ENCODE measurements at places on chromosomes 12 and 14.

DNA sequence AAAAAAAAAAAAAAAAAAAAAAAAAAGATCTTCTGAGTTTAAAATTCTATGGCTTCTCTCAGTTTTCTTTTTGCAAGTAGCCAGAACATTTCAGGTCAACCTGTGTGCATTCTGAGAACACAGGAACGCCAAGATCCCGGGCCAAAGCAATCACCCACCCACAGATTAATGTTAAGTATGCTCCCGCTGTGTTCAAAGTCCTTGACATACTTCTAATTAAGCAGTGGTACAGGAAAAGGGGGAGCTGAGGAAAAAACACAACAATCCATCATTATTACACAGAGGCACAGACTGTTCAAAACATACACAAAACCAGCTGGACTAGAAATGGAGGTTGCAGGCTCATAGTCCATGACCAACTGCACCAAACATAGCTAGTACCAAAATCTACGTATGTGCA lies 2.8 kb downstream of the FBXO21 start:
- DNase-seq: no peak

DNA sequence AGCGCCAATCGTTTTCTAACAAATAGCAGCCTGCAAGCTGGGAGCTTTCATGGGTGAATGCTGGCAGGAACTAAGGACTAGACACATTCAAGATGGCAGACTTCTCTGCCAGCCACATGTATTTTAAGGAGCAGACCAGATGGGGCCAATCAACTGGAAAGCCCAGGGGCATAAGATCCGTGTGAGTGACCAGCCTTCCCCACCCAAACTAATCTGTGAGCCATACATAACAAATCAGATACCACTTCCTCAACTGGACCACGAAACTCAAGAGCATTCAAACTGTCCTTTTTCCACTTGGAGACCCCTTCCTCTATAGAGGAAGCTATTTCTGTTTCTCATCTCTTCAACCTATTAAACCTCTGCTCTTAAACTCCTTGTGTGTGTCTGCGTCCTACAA lies 9.7 kb downstream of the TCL1B start:
- DNase-seq: no peak

- no peak for DNase-seq
These were observed 18.4 kb downstream of the ANO6 start for GRCh38 chr12:45234139-45234865.

GRCh38 chr12:113837084-113837483 lies 129.0 kb downstream of the RBM19 start:
- DNase-seq: no peak

DNA sequence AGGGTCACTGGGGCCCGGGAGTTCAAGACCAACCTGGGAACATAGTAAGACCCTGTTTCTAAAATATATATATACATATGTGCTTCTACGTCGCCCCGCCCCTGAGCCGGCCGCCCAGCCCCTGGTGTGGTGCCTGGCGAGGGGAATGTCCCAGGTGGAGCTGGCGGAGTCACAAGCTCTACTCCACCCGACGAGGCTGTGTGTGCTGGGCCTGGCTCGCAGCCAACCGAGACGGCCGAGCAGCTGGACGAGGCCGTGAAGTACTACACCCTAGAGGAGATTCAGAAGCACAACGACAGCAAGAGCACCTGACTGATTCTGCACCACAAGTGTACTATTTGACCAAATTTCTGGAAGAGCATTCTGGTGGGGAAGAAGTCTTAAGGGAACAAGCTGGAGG lies 22.1 kb upstream of the ITPK1 start:
- no peak for DNase-seq

GRCh38 chr14:34796902-34797301 lies 78.3 kb downstream of the BAZ1A start:
- DNase-seq: no peak

- DNase-seq: no peak
These were observed 149.2 kb downstream of the ZFP36L1 start for GRCh38 chr14:68643673-68644072.

GRCh38 chr14:38409071-38409705 lies 153.3 kb upstream of the CLEC14A start:
- no peak for DNase-seq

- DNase-seq: no peak
These were observed 2.9 kb upstream of the AGAP2 start for GRCh38 chr12:57741413-57741789.

DNA sequence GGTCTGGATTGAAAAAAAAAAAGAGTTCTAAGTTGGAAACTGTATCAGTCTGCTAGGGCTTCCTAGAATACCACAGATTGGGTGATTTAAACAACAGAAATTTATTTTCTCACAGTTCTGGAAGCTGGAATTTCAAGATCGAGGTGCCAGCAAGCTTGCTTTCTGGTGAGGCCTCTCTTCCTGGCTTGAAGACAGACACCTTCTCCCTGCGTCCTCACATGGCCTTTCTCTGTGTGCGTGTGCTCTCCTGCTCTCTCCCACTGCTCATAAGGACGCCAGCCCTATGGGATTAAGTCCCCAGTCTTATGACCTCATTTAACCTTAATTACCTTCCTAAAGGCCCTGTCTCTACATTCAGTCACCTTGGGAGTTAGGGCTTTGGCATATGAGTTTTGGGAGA lies 215.5 kb downstream of the PIK3C2G start:
- DNase-seq: no peak

GRCh38 chr12:91746976-91747375 lies 398.7 kb downstream of the BTG1 start:
- DNase-seq: no peak

DNA sequence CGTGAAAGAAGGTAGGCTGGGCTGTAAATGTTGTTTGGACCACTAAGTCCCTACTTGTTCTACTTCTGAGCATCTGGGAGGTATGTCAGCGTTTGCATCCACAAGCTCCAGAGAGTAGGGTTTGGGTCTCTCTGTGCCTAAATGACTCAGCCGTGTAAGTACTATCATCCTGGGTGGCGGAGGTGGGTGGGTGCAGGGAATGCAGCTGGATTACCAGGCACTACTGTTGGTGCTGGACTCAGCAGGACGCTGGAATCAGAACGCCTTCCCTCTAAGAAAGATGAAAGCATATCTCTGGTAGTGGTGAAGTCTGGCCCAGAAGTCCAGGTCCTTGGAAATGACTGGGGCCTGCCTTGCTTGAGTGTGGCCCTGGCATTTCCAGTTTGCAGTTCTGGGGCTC lies 289.7 kb downstream of the PCNX1 start:
- no peak for DNase-seq

- DNase-seq: no peak
These were observed 32.0 kb upstream of the DLGAP5 start for GRCh38 chr14:55223364-55223763.

DNA sequence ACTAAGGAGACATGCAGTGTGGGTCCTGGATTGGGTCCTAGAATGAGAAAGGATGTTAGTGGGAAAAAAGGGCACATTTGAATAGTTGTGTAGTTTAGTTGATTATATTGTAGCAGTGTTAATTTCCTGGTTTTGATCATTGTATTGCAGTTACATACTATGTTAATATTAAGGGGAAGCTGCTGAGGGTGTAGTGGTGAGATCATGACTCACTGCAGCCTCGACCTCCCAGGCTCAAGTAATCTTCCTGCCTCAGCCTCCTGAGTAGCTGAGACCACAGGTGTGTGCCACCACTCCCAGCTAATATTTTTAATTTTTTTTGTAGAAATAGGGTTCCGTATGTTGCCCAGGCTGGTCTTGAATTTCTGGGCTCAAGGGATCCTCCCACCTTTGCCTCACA lies 21.7 kb downstream of the BORCS5 start:
- DNase-seq: no peak

DNA sequence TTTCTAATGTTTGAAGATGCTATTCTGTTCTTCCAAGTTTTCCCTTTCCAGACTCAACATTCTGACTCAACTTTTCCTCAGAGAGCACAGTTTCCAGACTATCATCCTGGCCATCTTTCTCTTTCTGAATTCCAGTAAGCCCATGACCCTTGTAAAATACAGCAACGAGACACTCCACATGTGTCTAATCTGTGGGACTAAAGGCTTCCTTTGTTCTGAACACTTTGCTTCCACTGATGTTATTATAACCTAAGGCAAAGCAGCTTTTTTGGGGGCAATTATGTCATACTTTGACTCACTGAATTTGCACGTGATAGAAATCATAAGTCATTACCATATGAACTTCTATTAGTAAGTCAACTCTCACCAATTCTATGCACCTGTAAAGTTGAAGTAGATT lies 6.3 kb upstream of the ART4 start:
- DNase-seq: no peak

DNA sequence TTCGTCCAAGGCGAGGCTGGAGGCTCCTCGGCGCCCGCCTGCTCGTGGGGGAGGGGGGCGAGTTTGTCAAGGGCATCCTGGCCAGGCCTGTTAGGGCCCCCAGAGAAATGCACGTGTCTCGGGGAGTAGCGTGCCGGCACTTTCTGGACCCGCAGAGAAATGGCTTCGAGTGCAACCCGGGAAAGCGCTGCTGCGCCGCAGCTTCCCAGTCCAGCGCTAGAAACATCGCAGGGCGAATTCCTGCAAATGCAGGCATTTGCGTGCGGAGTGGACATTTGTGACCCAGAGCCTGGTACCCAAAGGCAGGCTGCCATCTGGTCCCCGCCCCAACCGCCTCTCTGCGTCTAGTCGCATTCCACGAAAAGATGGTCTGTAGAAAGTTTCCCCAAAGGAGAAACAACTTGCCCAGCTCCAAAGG lies 756 bp downstream of the LGR5 start:
- no peak for DNase-seq

DNA sequence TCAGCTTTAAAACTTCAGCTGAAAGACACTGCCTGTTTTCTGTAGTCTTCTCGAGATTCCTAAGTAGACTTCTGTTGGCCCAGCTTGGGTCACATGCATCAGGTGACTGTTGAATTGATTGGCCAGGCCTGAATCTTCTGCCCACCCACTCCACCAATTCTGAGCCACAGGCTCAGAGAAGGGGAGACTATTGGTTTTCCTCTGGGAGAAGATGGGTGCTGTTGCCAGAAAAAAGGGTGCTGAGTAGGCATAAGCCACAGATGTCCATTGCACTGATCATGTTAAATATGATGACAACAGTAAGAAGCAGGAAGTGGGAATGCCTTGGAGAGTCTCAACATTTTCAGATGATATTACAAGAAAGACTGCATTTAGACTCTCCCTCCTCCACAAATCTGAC lies 6.8 kb upstream of the SPTLC2 start:
- DNase-seq: no peak

GRCh38 chr12:88391556-88391955 lies 188.7 kb downstream of the KITLG start:
- DNase-seq: no peak

DNA sequence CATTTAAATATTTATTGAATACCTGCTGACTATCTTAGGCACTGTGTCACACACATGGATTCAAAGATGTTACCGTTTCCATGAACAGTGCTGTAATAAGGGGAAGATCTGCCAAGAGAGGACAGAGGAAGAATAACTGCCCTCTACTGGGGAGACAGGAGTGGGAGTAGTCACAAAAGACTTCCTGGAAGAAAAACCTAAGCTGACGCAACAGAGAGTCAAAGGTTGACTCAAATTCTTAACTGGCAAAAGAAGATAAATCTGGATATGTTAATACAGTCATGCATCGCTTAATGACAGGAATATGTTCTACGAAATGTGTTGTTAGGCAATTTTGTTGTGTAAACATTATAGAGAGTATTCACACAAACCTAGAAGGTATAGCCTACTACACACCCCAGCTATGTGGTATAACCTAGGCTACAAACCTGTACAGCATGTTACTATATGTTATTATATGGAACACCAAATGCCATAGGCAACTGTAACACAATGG lies 51.5 kb downstream of the DCAF5 start:
- DNase-seq: peak; percentile 87

GRCh38 chr12:10068644-10069043 lies 30.1 kb downstream of the CLEC1A start:
- DNase-seq: peak; percentile 97

DNA sequence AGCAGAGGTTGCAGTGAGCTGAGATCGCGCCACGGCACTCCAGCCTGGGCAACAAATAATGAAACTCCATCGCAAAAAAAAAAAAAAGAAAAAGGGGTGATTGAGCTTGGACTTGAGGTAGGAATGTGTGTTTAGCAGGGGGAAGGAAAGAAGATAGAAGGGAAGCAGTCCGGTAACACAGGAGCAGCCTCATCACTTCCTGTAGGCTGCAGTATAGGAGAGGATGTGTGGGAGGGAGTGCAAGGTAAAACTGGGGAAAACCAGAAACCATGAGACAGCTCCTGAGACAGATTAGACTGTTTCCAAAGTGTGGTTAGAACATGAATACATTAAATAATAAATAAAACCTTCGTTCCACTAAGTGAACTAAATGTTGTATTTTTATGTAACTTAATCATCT lies 49.2 kb downstream of the FGD4 start:
- no peak for DNase-seq

DNA sequence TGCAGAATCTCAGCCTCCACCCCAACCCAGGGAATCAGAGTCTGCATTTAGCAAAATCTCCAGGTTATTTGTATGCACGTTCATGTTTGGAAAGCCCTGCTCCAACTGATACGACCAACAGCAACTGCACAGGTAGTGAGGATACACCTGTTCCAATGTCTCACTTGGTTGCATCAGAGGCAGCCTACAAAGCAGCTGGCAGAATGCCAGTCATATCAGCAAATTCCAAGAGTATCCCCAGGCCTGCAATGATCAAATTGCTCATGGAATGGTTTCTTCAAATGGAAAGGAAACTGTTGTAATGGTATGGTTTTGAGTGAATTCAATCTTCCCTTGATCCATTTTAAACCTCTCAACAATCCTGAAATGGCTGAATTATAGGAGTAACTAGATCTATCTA lies 75.4 kb downstream of the GRIP1 start:
- no peak for DNase-seq

DNA sequence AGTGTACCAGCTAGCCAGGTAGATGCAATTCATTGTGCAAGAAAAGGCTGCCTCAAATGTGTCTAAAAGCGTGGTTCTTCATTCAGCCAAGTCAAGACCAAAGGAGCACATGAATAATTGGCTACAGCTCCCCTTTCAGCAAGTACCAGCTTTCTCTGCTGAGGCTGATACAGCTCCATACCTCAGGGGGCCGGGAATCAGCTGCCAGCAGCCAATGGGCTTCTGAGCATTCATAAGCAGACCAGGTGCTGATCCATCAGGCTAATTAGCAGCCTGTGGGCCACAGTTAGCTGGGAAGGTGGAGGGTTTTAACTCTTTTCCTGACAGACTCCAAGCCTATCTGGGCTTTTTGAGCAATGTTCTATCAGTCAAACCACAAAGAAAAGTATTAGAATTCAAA lies 264.7 kb downstream of the APAF1 start:
- DNase-seq: no peak

DNA sequence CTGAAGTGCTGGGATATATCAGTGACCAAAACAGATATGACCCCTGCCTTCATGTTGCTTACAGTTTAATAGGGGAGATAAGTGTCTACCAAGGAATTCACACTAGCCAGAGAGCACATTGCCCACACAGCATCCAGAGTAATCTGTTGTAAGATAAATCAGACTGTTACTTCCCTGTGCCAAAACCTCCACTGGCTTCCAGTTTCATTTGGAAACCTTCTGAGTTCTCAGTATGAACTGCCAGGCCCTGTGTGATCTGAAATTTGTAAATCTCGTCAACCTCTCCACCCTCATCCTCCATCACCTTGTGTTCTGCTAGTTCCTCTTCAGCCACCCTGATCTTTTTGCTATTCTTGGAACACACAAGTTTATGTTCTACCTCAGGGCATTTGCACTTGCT lies 154.7 kb downstream of the ETV6 start:
- no peak for DNase-seq

- DNase-seq: peak; percentile 73
These were observed 23.0 kb downstream of the SH2B3 start for GRCh38 chr12:111428728-111429175.

GRCh38 chr12:13597837-13598236 lies 383.6 kb downstream of the GRIN2B start:
- no peak for DNase-seq

Data from AML-193 (cell line).